Cardiac muscle cell (in vitro differentiated cells and primary cell): ENCODE measurements at places on chromosomes 12 and 14. TPM values are rescaled to one million over a fixed set of nuclear protein-coding genes. Genes with fewer than 3 reads are reported as not detected.

DNA sequence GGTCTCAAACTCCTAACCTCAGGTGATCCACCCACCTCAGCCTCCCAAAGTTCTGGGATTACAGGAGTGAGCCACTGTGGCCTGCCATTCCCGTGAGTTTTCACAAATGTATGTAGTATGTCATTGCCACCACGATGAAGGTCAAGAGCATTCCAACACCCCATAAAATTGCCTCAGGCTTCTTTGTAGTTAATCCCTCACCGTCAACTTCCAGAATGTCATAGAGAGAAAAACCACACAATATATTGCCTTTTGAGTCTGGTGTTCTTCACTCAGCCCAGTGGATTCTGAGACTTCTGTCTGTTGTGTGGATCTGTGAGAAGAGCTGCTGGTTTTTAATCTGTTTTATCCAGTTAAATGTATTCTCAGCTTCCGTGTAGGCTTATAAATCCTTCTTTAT, 12.6 kb upstream of the CFAP251 start:
- no peak for DNase-seq

GRCh38 chr14:54803926-54804537, 98.6 kb downstream of the GCH1 start:
- DNase-seq = no peak

DNA sequence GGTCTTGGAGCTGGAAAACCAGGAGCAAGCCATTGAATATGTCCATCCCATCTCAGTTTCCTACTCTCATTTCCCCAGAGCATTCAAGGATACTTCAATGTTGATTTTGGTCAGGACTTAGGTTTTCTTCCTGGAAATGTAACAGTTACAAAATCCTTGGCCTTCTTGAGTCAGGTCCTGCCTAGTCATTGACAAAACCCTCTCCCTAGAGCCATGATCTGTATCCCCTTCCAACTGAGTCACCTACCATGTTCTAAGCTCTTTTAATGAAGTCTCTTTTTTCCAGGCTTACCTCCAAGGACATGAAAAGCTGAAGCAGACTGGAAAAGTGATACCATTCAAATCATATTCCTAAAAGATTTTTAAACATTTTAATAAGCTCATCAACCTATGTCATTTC, 549.2 kb downstream of the GALC start:
- DNase-seq = no peak

DNA sequence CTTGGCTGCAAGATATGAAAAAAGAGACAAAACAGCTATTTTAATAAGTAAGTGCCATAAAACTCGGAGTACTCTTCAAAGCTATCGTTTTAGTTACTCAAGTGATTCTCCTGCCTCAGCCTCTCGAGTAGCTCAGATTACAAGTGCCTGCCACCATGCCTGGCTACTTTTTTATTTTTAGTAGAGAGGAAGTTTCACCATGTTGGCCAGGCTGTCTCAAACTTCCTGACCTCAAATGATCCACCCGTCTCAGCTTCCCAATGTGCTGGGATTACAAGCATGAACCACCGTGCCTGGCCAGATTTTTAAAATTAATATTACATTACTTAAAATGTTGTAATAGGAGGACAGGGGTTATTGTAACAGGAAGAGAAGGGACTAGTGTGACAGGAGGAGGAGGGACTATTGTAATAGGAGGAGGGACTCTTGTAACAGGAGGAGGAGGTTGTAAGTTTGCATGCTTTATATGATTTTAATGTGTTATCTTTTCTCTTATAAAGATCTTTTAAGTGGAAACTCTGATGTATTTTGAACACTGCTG, 61.3 kb downstream of the KITLG start:
- no peak for DNase-seq

GRCh38 chr12:112325622-112326207, 56.5 kb downstream of the HECTD4 start:
- no peak for DNase-seq

DNA sequence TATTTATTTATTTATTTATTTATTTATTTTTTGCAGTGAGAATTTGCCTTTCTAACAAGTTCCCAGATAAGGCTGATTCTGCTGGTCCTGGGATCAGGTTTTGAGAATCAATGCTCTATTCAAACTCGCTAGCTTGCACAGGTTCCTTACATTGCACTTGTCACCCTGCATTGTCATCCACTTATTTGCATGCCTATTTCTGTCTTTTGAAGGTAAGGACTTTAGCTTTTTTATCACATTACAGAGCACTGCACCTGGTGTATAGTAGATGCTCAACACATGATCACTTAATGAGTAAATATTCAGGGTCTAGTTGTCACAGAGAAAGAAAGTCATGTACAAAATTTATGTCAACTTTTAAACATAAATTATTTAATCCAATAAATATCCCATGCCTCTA, 219.7 kb upstream of the BTG1 start:
- no peak for DNase-seq

- no peak for DNase-seq
Observed at GRCh38 chr14:61471297-61472005, 150.1 kb downstream of the PRKCH start.

- no peak for DNase-seq
Observed at GRCh38 chr14:61690982-61691381, 4.3 kb upstream of the HIF1A start.

The DCN gene
- 0.92 and 1.5 TPM in 2 replicates for total RNA-seq

The YY1 gene
- 64.2 and 73.4 TPM in 2 replicates for total RNA-seq

The CMA1 gene
- total RNA-seq = not detected in 2 replicates

The LGR5 gene
- 0.12 and 0.25 TPM in 2 replicates for total RNA-seq

The CSRP2 gene
- total RNA-seq = 257 and 295 TPM in 2 replicates
